ENCODE measurements at places on chromosomes 1 and 21.

DNA sequence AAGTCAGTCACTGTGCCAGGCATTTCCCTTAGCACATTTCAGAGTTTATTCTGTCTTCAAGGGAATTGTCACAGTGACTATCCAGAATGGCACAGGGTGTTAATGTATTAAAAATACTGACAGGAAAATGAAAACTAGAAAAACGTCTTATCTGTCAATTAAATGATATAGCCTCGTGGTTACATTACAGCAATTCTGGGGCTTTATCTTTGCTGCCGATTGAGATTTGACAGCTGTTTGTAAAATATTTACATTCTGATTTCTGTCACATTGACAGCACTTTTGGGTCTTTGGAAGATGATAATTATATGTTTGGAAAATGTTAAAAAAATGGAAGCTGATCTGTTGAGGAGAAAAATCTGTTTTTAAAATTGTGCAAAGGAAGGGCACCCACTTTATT, 250.0 kb downstream of the CHRM3 start:
- DNase-seq: no peak

- no peak for DNase-seq
These were observed 86.5 kb upstream of the CACNA1E start for GRCh38 chr1:181396811-181397210.

GRCh38 chr1:9916452-9916851, 6.4 kb upstream of the CTNNBIP1 start:
- DNase-seq: no peak

- DNase-seq: no peak
These were observed 36.2 kb upstream of the C1QA start for GRCh38 chr1:22600071-22600816.

DNA sequence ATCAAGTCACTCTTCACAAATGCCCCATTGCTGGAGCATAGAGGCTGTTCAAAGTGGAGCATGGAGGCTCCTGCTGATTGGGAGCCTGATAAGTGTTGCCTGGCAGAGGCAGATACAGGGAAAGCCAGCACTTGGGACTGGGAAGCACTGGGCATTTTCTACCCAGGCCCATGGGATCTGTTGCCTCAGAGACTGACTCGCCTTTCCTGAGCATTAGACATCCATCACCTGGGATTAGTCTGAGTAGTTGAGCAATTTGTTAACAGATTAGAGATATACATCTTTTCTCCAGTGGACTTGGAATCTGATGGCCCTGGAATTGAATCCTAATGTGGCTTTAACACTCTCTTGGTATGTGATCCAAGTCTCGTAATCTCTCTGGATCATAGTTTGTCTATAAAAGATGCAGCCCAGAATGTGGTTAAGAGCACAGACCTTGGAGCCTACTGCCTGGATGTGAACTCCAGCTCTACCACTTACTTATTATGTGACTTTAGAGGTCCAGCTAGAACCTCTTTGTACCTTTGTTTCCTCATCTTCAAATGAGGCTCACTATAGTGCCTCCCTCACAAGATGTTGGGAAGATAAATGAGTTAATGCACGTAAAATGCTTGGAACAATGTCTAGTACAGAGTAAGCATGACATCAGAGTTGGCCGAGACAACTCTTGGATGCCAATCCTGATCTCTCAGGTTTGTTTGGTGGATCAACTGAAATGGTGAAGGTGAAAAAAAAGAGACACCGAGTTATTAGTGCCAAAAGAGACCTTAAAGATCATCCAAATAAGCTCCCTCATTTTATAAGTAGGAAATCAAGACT, 38.3 kb upstream of the NRDC start:
- no peak for DNase-seq

- no peak for DNase-seq
These were observed 10.0 kb upstream of the RPE65 start for GRCh38 chr1:68459796-68460195.

GRCh38 chr1:191453487-191453886, 704.8 kb upstream of the RGS18 start:
- DNase-seq: no peak

DNA sequence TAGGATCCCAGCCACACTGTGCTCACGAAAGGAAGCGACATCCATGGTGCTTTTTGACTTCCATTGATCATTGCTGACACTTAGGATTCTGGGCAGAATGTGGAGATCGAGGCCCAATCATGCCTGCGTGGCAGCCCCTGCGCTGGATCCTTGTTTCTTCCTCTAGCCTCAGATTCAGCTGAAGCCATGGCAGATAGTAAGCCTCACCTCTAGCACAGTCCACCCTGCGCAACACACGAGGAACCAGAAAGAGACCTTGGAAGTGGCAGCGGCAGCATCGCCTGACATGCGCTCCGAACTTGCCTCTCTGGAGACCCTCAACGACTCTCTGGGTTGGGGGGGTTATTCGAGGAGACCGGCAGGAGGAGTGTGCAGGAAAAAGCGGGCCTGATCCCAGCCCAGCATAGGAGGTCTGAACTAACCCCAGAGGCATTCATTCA, 10.6 kb downstream of the HLX start:
- DNase-seq: no peak

DNA sequence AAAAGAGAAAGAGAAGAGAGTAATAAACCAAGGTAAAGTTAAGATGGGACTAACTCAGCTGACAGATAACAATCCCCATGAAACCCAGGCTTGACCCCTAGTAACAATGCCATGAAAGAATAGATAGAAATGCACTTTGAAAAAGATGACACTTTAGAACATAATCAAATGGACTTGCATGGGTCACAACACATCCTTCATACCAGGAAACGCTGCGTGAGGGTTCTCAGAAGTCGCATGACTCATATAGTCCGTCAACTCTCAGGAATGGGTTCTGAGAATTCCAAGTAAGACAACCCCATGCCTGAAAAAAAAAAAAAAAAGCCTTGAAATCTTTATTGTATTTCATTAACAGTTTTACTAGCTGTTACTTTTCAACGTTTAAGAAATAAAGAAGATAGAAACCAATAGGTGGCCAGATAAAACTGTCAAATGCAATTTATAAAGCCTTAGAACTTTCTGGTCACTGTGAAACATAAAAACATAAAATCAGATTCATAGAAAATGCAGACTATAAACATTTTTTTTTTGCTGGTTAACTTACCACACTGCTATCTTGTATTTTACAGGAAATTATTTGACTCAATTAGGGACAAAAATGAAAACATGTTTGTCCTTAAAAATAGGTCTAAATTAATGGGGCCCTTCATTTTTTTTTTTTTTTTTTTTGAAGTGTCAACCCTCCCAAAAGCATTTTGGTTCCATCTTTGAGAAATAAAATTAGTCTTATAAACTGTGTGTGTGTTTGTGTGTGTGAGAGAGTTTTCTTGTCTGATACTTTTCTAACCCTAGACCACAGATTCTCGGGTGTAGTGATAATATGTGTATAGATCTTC, 202.1 kb downstream of the NCAM2 start:
- DNase-seq: no peak
